ENCODE measurements at places on chromosomes 16 and 17. TPM values are rescaled to one million over a fixed set of nuclear protein-coding genes. Genes with fewer than 3 reads are reported as not detected.

ZACN gene
- not detected for total RNA-seq

CTRL gene
- total RNA-seq, result 0.37 TPM

SLC6A2 gene
- not detected for total RNA-seq

NOD2 gene
- 0.45 TPM for total RNA-seq

WNK4 gene
- not detected for total RNA-seq

ABCC6 gene
- 2.1 TPM for total RNA-seq

MARVELD3 gene
- total RNA-seq, result not detected

DNA sequence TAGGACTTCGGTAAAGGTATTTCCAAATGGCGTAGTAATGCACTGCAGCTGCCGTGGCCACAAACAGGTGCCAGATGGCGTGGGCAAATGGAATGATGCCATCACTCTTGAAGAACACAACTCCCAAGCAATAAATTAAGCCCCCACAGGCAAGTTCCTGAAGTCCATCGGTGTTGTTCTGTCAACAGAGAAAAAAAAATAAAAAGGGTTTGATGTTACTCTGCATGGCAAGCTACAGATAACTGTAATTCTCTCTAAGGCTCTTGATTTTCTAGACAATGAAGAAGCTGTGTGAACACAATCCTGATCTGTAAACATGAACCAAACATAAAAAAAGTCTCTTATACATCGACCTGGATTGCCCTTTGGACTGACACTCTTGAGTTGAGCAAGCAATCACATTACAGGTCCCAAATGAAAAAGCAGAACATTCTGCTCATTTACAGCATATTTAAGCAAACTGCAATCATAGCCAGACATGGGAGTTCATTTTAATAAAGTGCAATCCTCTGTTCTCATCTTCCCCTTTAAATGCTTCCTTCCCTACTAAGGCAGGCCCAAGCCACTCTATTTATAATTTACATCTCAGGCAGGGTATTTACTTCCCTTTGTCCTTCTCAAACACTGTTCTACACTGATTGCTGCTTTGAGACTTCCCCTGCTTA is 27.1 kb downstream of the MMD start:
- DNase-seq, result no peak

DNA sequence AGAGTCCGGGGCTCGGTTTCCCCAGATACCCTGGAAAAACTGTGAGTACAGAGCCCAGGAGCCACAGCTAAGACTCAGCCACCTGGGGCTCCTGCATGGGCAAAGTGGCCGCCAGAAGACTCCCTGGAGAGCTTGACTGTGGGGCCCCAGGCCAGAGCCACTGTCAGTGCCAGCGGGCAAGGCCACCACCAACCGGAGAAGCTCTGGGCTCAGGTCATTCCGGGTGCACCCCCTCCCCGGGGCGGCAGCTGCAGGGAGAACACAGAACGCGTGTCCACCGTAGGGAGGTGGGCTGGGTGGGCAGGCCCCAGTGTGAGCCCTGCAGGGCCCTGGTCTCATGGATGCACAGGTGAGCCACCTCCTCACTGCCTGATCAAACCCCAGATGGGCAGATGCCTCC is 22.3 kb upstream of the RBFOX3 start:
- DNase-seq, result no peak

GRCh38 chr17:74147966-74148365 is 55.5 kb upstream of the RPL38 start:
- no peak for DNase-seq

DNA sequence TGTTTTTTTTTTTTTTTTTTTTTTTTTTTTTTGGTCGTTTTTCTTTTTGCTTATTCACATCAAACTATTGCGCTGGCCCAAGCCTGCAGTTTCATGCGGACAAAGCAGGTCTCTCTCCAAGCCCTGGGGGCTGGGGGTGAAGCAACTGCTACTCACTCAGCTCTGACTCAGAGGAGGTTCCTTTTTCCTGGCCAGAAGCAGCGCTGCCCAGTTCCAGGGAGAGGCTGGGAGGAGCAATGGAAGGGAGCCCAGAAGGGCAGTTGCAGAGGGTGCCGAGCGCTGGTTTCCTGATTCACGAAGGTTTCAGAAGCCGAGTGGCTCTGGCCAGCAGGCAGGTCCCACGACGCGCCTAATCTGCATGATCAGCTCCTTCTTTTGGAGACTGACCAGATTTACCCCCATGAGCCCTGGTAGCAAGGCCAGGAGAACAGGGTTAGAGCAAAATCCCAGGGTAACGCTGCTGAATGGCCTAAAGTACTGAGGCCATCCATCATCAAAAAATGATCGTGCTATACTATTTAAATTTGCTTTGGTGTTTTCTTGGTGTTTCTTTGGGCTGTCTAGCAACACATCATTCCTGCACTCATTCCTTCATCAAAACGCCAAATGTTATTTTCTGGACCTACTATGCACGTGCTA is 144.7 kb upstream of the SOX9 start:
- peak; percentile 86 for DNase-seq

GRCh38 chr16:85523602-85524364 is 89.3 kb upstream of the GSE1 start:
- DNase-seq, result peak; percentile 72

GRCh38 chr16:67091906-67092566 is 17.7 kb upstream of the PHAF1 start:
- DNase-seq, result no peak

- DNase-seq, result peak; percentile 95
Measured at GRCh38 chr16:2003827-2004641, 5.6 kb downstream of the ZNF598 start.

GRCh38 chr16:70453892-70454221 is 538 bp upstream of the FCSK start:
- no peak for DNase-seq

DNA sequence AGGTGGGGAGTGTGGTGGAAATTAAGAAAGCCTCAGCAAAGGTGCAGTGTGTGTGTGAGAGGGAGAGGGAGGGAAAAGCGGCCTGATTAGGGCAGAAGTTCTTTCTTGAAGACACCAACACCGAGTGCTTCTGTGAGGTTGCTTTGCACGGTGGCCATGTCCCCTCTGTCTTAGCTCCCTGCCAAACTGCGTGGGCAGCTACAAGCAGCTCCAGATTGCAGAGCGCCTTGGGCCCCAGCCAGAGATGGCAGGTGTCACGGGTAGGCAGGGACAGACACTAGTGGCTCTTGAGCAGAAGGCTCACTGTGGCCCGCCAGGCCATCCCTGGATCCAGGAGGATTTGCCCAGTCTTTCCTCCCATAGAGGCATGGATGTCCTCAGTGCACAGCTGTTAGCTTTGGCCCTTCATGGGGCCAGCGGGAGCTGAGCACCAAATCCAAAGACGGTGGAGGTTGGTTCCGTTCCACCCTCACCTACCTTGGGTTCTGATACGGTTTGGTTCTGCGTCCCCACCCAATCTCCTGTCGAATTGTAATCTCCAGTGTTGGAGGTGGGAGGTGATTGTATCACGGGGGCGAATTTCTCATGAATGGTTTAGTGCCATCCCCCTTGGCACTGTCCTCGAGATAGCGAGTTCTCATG is 21.4 kb downstream of the KIAA0513 start:
- no peak for DNase-seq

DNA sequence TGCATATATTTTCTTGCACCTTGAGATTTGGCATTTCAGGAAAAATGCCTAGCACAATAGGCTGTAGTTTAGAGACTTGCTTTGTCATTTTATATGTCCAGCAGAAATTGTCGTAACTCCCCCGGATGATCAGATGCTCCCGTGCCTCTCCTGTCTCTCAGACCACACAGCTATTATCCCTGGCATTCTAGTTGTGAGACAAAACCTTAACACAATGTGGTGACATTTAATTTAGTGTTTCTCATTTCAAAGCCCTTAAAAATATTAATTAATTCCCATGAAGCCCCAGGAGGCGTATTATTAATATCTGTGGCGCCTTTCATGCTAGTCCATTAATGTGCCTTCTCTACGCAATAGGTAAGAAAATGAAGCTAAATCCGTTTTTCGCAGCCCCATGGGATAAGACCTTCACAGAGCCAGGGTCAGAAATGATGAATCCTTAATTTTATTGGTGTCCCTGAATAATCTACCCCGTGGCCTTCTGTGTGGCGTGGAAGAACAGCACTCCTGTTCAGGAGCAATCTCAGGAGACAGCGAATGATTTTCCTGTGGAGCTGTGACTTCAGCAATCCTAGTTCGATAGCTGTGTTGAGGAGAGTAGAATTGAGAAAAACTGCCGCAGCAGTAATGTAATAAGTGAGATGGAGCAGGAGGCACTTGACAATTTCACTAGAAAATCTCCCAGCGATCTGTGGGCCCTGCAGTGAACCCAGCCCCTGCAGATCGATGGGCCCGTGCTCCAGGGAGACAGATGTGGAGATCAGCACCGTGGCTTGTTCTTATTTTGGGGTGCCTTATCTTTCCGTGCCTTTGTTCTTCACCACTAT is 157.9 kb downstream of the RPTOR start:
- DNase-seq, result no peak

- no peak for DNase-seq
Measured at GRCh38 chr17:14451729-14452191, 150.9 kb downstream of the HS3ST3B1 start.

GRCh38 chr16:83031524-83031923 is 404.8 kb downstream of the CDH13 start:
- no peak for DNase-seq

All from left ventricle myocardium superior (tissue), 1 donor.